ENCODE measurements at places on chromosomes 12 and 14.

GRCh38 chr14:64948612-64949210 is 6.2 kb upstream of the GPX2 start:
- DNase-seq: no peak

- no peak for DNase-seq
These were observed 113.2 kb upstream of the MED13L start for GRCh38 chr12:116390401-116391335.

DNA sequence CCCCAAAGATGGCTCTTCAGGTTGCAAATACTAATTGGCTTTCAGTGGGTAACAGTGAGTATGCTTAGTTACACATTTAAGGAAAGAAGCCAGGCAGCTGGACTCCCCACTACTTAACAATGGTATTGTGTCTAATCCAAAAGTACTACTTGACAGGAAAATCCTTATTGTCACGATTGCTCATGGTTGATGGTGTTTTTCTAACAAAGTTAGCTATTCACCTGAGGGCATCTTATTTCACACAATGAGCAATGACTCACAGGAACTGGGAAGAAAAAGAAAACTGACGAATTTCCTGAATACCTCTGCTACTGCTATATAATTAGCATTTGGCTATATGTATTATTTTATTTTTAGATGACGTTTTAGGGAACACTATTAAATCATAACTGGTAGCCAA is 33.4 kb upstream of the ALG10 start:
- DNase-seq: no peak

DNA sequence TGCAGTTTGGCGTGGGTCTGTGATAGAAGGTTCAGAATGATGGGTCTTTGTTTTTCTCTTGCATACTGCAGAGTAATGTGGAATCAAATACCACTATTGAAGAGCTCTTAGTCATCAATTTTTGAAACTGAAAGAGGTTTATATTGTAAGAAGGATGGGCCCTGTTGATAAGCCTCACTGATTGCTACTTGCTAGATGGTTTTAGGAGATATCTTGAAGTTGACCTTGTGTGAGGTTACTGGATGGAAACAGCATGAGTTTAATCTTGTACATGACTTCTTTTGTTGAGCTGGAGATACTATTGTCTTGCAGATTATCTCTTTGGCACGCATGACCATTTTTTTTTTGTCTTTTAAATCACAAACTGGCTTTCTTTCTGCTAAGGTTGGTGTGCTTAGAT is 13.8 kb downstream of the BICD1 start:
- DNase-seq: no peak

- DNase-seq: no peak
These were observed 33.9 kb downstream of the ACTN1 start for GRCh38 chr14:68945190-68945584.

GRCh38 chr12:20187456-20187855 is 180.9 kb upstream of the PDE3A start:
- no peak for DNase-seq

GRCh38 chr12:67925552-67925951 is 63.7 kb upstream of the IFNG-AS1 start:
- no peak for DNase-seq

DNA sequence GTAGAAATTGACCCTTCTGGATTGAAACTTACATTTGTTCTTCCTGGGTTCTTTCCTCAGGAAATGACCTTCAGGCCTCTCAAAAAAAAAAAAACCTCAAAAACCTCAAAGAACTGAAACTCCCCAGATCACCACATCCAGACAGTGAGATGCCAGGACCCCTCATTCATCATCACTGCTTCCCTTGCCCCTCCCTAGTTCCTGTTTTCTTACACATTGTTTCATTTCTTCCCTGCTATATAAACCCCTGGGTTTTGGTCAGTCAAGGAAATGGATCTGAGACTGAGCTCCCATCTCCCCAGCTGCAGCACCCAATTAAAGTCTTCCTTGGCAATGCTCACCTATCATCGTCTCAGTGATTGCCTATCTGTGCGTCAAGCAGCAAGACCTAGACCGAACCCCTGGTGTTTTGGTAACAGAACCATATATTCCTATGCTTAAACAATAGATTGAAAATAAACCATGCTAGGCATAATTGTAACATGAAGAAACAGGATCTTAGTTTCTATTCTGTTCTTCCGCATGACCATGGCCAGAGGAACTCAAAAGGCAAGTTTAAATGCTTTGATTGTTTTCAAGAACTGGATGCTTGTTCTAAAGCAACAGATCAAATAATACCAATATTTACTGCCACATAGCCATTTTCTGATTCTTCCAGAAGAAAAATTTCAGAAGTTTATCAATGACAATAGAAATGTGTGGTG is 108.0 kb upstream of the MAX start:
- no peak for DNase-seq

DNA sequence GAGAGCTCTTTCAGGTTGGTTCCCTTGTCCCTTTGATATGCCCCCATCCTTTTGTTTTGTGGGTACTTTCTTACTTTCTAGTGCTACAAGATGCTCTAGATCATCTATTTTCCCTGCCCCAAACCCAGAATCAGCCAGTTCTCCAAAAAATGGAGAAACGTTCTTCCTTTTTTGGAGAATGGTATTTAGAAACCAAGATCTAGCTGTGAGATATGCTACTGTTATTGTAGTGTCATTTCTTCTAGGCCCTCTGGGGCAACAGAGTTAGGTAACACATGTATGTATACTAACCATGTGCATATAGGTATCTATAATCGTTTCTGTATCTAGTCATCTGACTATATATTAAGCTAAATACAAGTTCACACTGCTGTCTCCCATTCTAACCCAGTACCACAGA is 6.9 kb upstream of the IGFBP6 start:
- no peak for DNase-seq

- no peak for DNase-seq
These were observed 15.8 kb upstream of the HVCN1 start for GRCh38 chr12:110704750-110705149.

DNA sequence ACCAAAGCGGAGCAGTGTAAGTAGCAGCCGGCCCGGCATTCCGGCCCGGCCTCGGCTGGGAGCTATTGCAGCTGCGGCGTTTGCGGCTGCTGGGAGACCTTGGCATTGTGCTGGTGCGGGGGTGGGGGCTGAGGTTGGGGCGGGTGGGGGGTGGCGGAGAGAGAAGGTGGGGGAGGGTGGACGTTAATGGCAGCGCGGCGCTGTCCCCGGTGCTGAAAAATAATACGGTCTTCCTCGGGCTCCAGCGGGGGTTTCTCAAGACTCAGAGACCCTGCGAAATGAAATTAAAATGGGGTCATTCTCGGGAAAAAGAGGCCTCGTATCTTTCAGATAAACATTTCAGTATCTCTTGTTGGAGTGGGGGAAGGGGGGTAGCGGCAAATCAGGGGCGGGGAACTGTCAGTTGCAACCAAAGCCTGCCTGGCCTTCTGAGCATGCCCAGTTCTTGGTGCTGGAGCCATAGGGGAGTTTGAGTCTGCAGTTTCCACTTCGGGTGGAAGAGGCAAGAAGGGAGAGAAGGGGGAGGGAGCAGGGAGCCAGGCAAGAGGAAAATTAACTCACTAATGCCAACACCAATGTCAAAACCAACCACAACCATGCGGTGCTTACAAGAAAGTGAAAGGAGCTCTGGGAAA is 414 bp downstream of the UNC79 start:
- no peak for DNase-seq

GRCh38 chr14:53581504-53581903 is 375.1 kb downstream of the BMP4 start:
- DNase-seq: no peak

DNA sequence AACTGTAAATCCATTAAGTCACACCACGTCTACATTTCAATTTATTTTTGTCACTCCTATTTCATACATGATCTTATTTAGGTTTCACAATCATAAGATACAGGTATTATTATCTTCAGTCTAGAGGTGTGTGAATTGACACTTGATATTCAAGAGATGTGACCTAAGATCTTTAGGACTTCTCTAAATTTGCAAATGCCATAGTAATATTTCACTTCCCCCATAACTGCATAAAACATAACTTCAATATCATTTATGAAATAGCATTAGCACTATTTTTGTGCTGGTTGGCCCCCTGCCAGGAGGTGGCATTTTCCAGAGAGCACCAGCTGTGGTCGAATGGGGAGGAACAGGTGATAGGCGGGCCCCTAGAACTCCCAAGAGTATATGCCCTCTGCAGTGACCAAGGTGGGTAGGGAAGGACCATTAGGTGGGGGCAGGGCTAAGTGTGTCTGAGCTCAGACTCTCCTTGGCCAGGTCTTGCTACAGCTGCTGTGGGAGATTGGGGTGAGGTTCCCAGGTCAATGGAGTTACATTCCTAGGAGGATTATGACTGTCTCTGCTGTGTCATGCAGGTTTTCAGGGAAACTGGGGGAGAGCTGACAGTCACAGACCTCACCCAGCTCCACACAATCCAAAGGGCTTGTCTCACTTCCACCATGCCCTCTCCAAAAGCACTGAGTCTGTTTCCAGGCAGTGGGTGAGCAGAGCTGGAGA is 49.2 kb upstream of the ERGIC2 start:
- no peak for DNase-seq

DNA sequence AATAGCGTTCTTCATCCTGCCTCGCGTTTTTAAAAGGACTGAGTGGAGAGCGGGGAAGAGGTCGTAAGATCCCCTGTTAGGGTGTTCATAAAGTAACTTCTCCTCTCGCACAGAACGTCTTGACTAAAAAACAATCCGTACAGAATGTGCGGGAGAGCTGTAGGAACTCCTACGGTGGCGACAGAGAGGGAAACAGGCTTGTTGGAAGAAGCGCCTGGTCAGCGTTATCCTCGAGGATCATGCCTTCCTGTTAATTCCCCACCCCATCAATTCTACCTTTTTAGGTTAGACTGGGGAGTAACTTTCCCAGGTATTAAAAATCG is 399 bp upstream of the WASHC4 start:
- DNase-seq: peak; percentile 28

- DNase-seq: no peak
These were observed 958.4 kb downstream of the SLC6A15 start for GRCh38 chr12:83954071-83954789.

- no peak for DNase-seq
These were observed 48.2 kb downstream of the CALM1 start for GRCh38 chr14:90445011-90445410.

- DNase-seq: no peak
These were observed 7.7 kb downstream of the ACVR1B start for GRCh38 chr12:51959211-51959610.

DNA sequence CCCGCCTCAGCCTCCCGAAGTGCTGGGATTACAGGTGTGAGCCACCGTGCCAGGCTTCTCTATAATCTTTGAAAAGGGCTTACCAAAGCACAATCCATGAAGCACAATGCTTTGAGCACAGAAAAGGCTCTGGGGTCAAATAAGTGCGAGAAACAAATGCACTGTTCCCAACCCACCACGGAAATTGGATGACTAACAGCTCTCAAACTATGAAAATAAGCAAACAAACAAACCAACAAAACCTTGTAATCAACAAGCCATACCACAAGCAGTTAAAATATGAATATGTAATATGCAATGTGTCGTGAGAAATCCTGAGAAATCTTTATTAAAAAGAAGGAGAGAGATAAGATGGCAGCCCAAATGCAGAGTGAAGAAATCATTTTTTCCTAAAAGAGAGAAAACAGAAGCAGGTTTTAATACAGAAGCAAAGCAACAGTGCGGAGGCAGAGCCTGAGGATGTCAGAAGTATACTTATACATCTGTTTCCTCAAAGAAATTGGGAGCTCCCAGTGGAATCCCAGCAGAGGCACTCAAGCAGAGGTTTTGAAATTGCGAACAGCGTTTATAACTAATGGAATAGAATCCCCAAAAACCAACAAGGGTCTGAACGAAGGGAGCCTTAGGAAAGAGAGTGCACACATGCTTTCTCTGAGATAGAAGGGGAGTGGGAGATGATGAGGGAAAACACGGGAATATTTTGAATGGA is 17.1 kb downstream of the SMCO2 start:
- no peak for DNase-seq

Data from stromal cell of bone marrow (primary cell).